CD4-positive, CD25-positive, alpha-beta regulatory T cell (primary cell): ENCODE measurements at places on chromosomes 16 and 17. TPM values are rescaled to one million over a fixed set of nuclear protein-coding genes. Genes with fewer than 3 reads are reported as not detected.

GRCh38 chr17:31051506-31051905, 43.3 kb upstream of the NF1 start:
- no peaks in the 10 kb centered on the region for H3K27me3 ChIP-seq
- no peak overlapping the region for H3K27ac ChIP-seq
- H3K4me3 ChIP-seq: no peak overlapping the region
- no peak for DNase-seq

DNA sequence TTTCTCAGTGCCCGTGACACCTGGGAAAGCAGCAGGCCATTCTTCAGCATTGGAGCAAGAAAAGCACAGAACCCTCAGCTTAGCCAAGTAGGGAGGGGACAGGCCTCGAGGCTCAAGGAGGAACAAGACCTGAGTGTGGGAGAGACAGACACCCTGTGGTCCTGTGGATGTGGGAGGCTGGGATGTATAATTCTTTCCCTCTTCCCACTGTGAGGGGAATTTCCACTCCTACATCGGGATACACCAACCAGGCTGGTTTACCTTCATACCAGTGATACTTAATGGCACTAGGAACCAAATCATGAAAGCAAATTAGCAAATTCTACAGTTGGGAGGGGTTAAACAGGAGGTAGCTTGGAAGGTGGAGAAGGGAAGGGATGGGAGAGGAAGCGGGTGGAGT, 41.7 kb downstream of the LYRM1 start:
- H3K27me3 ChIP-seq: no peaks in the 10 kb centered on the region
- H3K27ac ChIP-seq: no peak overlapping the region
- H3K4me3 ChIP-seq: no peak overlapping the region
- no peak for DNase-seq

GRCh38 chr16:875182-876040, 74.9 kb upstream of the GNG13 start:
- no peaks in the 10 kb centered on the region for H3K36me3 ChIP-seq
- no peak overlapping the region for H3K4me3 ChIP-seq
- DNase-seq: no peak
- no peaks in the 10 kb centered on the region for H3K4me1 ChIP-seq
- no peak overlapping the region for H3K27ac ChIP-seq

LCMT1 gene
- 50.5 TPM for polyA plus RNA-seq
